ENCODE measurements at places on chromosomes 7 and 10.

DNA sequence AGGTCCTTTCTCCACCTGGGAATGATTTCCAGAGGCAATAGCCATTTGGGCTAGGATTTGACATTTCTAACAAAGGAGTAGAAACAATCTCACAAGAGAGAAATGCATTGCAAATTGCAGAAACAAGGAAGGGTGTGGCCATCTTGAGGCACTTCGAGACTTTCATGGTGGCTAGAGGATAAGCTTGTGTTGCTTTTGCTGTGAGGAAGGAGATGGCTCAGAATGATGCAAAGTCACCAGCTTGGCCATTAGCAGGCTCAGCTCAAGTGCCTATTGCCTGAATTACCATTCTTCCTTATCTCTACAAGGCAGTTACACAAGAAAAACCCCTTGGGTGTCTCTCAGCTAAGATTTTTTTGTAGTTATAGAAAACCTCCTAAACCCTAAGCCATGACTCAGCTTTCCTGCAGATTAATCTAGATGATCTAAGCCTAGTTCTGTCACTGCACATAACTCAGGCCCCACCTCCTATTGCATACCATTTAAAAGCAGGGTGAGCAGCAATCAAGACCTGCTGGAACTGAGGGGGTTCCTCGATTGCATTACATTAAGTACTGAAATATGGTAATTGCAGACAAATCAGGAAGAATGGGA is 683.1 kb downstream of the NRG3 start:
- no peak for DNase-seq

GRCh38 chr10:75709245-75709644 is 277.8 kb downstream of the LRMDA start:
- no peak for DNase-seq

- no peak for DNase-seq
These were observed 51.3 kb upstream of the PLEKHA1 start for GRCh38 chr10:122323189-122323588.

DNA sequence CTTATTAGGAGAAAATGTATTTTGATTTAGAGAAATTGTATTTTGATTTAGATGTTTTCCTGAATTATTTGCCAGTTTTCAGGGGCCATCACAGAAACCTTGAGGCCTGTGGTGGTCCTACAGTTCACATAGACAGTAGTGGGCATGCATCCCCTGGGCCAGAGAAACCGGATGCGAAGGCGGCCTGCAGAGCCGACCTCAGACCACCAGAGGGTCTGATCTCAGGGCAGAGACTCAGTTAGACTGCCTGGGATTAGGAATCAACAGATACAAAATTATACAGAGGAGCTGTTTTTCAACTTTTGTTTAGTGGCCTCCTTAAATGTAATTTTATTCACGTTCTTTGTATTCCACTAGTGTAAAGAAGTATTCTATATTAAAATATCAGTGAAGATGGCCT is 158.4 kb downstream of the PAXIP1 start:
- DNase-seq: no peak

DNA sequence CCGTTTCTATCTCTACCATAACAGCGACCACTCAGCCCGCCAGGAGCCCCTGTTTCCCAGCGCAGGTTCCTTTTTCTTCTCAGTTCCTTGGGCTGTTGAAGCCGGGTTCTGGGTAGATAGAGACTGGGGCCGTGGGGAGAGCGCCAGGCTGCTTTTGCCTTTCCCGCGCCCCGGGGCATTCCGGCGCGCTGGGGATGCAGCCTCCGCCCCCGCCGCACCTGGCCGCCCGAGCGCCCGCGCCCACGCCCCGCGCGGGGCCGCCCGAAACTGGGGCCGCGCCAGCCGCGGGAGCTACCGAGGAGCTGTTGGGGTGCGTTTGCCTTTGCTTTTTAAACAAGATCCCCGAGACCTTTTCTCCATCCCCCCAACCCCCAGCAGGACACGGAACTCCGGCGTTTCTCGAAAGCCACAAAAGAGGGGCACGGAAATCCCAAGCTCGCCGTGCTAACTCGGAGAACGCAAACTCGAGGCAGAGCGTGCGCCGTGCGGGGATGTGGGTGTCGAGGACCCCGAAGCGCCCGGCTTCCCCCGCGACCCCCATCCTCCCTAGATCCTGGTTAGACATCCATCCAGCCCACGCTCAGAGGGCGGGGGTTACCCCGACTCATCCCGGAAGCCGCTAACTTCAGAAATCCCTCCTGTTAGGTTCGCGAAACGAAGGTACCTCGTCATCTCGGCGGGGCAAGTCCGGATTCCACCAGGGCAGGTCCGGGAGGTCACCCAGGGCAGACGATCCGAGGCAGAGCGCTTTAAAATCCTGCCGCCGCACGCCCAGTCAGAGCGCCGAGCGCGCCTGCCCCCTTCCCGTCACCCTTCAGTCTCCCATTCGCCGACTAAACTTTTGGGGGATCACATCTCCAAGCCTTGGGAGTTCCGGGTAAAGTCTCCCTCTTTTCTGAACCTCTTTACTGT is 1.0 kb downstream of the GRM8 start:
- DNase-seq: no peak

DNA sequence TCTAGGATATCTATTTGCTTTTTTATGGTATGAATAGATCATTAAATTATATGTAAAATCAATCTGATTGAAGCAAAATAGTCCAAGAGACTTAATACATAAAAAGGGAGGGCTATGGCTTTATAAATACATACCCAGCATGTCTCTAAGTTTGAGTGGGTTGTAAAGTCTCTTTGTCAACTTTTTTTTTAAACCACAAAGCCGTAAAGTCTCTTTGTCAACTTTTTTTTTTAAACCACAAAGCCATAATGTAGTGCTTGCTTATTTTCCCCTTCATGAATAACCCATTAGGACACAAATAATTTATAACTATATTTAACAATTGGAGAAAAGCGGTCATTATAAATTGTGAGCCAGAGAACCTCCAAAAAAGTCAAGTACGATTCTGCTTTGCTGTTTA is 5.7 kb downstream of the HECTD2 start:
- no peak for DNase-seq

DNA sequence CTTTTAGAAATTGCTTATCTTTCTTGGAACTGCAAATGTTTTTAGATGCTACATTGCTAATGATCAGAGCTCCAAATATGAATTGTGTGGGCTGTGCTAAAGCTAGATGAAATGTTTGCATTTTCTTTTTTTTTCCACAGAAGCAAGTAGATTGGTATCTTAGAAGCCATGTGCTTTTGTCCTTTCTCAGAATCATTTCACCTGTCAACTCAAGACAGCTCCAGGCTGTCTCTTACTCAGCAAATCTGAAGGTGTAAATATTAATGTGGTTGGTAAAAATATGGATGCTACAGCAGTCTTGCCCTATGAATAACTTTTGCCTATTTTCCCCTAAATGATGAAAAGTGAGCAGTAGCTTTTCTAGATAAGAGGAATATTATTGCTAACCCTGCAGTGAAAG is 41.2 kb downstream of the AP3M1 start:
- no peak for DNase-seq

DNA sequence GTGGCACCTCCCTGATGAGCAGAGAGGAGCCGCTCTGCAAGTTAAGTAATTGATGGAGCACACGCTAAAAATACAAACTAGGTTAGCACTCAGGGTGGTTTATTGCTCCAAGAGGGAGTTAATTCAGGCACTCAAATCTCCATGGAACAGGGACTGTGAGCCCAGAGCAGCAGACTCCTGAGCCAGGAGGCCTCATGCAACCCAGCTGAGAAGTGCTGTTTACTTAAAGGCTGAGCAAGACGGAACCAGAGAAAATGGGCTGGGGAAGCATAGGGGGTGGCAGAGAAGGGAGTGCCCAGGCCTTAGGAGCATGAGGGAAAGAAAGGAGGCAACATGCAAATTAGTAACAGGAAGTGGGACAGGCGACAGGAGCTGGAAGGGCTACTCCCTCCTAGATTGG is 174.1 kb downstream of the KCNMA1 start:
- no peak for DNase-seq

- no peak for DNase-seq
These were observed 8.2 kb upstream of the RBP3 start for GRCh38 chr10:47339759-47340607.

DNA sequence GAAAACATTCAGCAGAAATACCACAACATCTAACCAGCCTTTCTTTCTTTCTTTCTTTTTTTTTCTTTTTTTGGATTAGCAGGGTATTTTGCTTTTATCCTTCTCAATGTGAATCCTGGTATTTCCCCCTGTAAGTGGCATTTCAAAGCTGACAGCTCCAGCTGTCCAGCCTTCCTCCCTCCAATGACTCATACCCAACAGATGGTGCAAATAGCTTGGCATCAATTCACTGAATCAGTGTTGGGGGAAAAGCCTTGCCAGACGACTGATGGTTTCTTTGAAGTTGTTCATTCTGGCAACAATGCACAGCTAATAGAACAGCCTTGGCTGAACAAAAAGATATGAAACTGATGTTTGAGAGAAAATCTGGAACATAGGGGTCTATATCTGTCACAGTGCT is 316.8 kb upstream of the STEAP1 start:
- no peak for DNase-seq

DNA sequence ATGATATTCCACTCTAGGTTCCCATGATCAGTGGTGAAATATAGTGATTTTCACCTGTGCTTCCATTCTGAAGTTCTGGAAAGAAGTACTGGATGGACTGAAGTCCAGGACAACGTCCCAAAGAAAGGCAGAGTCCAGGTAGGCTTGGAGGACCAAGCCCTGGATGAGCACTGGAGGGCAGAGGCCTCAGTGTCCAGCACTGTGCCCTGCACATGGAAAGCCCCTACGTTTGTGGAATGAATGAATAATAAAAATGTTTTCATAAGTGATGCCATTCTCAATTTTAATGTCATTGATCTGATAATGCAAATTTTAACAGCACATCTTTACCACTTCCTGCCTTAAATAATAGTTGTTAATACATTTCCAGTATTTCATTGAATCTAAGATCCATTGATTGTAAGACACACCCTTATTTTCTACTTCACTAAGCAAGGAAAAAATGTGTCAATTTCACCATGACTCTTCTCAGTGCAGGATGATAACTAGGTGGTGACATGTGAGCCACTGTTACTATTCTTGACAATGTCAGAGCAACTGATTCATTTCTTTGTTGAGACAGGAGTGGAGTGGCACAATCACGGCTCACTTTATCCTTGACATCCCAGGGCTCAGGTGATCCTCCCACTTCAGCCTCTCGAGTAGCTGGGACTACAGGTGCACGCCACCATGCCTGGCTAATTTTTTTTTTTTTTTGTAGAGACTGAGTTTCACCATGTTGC is 35.2 kb downstream of the ZNF783 start:
- DNase-seq: no peak

GRCh38 chr10:124529661-124530214 is 68.1 kb downstream of the LHPP start:
- DNase-seq: no peak

DNA sequence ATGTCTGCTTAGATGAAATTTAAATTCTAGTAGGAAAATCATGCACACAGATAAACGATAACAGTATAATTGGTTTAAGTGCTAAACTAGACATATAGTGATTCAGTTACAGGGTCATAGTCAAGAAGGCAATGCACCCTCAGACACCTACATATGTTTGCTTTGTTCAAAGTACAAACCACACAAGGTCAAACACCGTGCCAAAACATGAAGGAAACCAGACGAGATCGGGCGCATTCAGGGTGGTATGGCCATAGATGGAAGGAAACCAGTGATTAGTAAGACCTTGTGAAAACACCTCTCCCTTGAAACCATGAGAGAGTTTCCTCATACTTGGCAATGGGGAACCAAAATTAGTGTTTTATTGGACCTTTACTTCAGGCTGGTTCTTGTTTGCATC is 906.9 kb downstream of the PCDH15 start:
- DNase-seq: no peak

DNA sequence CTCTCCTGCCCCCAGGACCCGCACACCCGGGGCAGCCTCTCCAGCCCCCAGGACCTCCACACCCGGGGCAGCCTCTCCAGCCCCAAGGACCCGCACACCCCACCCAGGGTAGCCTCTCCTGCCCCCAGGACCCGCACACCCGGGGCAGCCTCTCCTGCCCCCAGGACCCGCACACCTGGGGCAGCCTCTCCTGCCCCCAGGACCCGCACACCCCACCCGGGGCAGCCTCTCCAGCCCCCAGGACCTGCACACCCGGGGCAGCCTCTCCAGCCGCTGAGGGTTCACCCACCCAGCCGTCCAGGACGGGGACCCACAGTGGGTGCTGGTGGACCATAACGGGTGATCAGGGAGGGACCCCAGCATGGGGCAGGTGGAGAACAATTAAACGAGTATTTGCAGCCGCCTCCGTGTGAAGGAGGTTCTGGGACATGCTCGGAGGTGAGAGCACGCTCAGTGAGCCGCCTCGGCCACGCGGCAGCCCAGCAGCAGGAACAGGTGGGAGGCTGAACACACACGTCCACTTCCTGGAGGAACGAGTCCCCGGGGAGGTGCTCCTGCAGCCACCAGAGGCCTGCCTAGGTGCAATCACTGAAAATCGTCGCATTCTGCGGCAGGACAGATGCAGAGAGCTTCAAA is 107.9 kb downstream of the PDGFA start:
- DNase-seq: no peak

- no peak for DNase-seq
These were observed 37.5 kb downstream of the LUC7L2 start for GRCh38 chr7:139397192-139397591.

- no peak for DNase-seq
These were observed 264.3 kb downstream of the TCF7L2 start for GRCh38 chr10:113214331-113214730.

GRCh38 chr7:112360681-112361080 is 89.6 kb upstream of the IFRD1 start:
- DNase-seq: no peak

DNA sequence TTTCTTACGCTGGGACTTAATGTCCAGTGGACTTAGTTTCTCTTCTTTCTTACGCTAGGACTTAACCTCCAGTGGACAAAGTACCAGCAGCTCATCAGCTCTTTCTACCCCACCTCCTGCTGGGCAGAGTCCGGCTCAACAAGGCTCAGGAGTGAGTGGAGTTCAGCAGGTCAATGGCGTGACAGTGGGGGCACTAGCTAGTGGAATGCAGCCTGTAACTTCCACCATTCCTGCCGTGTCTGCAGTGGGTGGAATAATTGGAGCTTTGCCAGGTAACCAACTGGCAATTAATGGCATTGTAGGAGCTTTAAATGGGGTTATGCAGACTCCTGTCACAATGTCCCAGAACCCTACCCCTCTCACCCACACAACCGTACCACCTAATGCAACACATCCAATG is 199.7 kb downstream of the MLLT10 start:
- DNase-seq: no peak

GRCh38 chr7:83996879-83997278 is 197.7 kb downstream of the SEMA3A start:
- DNase-seq: no peak

- DNase-seq: no peak
These were observed 71.0 kb downstream of the SEPTIN7 start for GRCh38 chr7:35871856-35872255.
